ENCODE measurements at places on chromosomes 11 and 22. TPM values are rescaled to one million over a fixed set of nuclear protein-coding genes. Genes with fewer than 3 reads are reported as not detected.
A peak's percentile ranks its signal among the peaks of the same experiment; 100 is the strongest.

DNA sequence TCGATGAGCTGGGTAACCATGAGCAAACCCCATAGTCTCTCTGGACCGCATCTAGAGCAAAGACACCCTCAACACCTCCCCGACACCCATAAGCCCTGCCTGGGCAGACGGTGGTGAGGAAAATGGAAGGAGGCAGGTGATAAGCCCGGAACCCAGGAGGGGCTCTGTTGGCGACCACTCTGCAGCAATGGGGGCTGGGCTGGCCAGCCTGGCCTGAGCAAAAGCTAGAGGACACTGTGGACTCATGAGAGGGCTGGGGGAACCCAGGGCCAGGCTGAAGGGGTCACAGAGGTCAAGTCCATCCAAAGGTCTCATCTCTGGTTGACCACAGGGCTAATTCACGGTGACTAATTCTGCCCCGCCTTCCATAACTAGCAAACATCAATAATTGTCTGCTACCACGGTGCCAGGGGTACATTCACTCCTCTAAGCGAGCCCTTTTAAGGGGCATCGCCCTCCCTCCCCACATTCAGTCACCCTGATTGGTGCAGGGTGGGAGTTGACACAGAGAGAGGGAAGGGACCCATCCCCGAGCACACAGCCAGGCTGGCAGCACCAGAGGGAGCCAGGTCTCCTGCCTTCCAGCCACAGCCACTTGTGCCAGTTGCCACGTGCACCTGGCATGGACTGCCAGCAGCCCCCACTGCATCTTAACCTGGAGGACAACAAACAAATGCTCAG, 4.0 kb downstream of the PYGM start:
- DNase-seq: no peak

DNA sequence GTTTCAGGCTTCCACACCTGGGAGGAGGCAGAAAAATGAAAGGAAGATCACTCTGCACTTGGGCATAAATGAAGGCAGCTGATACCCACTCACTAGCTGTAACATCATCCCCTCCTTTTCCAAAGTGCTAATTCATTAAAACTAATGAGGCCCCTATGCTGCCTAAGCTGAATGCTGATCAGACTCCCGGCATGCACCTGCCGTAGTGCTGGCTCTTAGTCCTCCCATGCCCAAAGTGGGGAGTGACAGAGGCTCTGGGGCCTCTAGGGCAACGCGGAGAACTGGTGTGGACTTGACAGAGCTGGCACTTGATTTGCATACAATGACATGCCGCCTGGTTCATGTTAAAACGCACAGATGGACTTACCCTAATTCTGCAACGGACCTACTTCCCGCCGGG, 96.5 kb upstream of the NCAM1 start:
- DNase-seq: no peak

GRCh38 chr22:19394274-19395050, 37.1 kb downstream of the HIRA start:
- no peak for DNase-seq

GRCh38 chr11:44377121-44377520, 67.2 kb upstream of the ALX4 start:
- DNase-seq: no peak

- no peak for DNase-seq
Measured at GRCh38 chr11:57536947-57537619, at the start of gene SMTNL1. Gene SMTNL1 (plus strand): TSS chr11:57537595. CDS start chr11:57542643, 5,048 bp downstream.

- DNase-seq: no peak
Measured at GRCh38 chr11:61080986-61081590, 21.2 kb upstream of the CD5 start.

The ELMOD1 gene
- 3.7 TPM for polyA plus RNA-seq

The SLC43A3 gene
- 45.1 TPM for polyA plus RNA-seq

The TMEM45B gene
- polyA plus RNA-seq: not detected

The POU2F3 gene
- polyA plus RNA-seq: 0.21 TPM

- DNase-seq: no peak
Measured at GRCh38 chr22:50476868-50477267, 2.0 kb upstream of the SBF1 start.

- no peak for DNase-seq
Measured at GRCh38 chr11:130528298-130529261, 80.1 kb downstream of the ADAMTS15 start.

The RFPL1 gene
- polyA plus RNA-seq: not detected

The FUT4 gene
- polyA plus RNA-seq: 4.1 TPM

DNA sequence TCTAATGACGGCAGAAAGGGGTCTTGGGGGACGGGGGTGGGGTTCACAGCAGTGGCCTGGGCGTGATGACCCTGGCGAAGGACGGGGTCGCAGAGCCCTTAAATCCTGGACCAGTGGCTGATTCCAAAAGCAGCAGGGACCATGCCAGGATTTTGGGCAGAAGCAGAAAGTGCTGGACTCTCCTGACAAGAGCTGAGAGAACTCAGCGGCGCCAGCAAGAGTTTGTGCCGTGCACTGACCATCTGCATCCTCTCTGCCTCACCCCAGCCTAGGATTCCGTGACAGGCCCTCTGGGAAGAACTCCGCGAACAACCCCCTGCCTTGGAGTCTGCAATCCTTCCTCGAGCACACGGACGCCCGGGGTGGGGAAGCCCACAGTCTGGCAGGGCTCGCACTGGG, 644 bp upstream of the NDUFV1 start:
- DNase-seq: no peak

GRCh38 chr11:68956142-68956541, 24.6 kb downstream of the MRGPRD start:
- DNase-seq: no peak

GRCh38 chr22:25202290-25202921, 2.7 kb downstream of the CRYBB3 start:
- peak; percentile 43 for DNase-seq

The BRSK2 gene
- polyA plus RNA-seq: 1.2 TPM

- no peak for DNase-seq
Measured at GRCh38 chr22:25757686-25758085, 15.7 kb downstream of the MYO18B start.

DNA sequence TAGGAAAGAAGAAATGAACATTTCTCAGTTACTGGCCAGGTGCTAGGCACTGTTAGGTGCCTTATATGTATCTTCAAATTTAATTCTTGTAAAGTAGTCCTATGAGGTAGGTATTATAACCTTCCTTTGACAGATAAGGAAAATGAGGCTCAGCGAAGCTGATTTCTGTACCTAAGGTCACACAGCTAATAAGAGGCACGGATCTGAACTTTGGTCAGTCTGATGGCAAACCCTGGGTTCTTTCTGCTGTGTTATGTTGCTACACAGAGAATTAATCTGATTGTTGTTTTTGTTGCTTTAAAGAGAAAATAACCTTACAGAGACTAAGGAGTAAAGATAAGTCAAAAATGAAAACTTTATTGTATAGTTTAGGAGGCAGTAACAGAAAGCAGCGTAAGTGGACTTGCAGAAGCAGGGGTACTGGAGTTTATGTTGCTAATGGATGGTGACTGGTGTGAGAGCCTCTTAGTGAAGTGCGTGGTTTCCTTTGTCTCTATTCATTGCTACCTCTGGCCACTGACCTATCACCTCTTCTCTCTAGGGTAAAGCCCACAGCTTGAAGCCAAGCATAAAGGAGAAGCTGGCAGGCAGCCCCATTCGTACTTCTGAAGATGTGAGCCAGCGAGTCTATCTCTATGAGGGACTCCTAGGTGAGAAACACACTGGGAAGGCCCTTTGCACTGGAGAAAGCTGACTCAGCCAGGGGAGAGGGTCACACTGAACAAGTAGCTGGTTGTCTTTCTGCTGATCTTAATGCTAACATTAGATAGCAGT, 38.3 kb downstream of the MADD start:
- no peak for DNase-seq

The OR51B5 gene
- 0.19 TPM for polyA plus RNA-seq

GRCh38 chr22:27239520-27239919, 562.0 kb downstream of the MN1 start:
- no peak for DNase-seq

DNA sequence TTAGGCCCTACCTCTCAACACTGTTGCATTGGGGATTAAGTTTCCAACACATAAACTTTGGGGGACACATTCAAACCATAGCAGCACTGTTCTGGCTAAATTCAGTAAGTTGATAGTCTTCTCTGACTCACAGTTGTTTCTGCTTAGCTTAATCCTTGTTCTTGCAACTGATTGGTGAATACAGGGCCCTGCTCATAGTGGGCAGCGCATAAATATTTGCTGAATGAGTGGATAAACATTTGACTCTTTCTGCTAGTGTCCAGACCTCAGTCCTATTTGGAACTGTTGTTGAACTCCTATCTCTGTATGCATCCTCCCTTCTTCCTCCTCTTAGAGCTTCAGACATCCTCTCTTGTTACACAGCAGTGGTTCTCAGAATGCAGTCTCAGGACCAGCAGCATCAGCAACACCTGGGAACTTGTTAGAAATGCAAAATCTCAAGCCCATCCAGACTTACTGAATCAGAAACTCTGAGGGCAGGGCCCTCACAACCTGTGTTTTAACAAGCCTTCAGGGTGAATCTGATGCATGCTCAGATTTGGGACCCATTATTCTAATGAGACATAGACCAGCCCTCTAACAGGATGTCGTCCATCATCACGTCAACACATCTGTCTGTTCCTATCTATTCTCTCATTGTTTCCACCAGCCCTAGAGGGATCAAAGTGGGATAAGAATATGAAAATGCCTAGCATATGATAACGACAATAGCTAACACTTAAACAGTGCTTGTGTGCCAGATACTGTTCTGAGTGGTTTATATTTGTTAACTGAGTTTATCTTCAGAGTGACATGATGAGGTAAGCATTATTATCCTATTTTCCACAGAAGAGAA, 22.3 kb downstream of the SPON1 start:
- no peak for DNase-seq

The SLC22A9 gene
- not detected for polyA plus RNA-seq

The INPP5J gene
- polyA plus RNA-seq: 0.57 TPM

The UBQLN3 gene
- polyA plus RNA-seq: not detected

DNA sequence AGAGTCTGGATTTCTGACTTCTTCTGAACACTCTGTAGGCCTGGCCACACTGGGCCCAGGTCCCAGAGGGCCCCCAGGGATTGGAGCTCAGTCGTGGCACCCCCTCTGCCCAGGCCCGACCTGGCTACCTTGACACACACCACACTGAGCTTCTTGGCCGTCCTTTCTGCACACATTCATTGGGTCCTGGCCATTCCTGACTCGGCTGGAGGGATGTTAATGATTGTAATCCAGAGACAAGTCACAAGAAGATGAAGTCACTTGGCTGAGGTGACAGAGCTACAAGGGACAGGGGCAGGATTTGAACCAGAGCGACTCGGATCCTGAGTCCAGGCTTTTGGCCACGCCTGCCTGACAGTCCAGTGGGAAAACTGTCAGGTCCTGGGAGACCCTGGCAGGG, 23.9 kb upstream of the PDGFB start:
- no peak for DNase-seq

DNA sequence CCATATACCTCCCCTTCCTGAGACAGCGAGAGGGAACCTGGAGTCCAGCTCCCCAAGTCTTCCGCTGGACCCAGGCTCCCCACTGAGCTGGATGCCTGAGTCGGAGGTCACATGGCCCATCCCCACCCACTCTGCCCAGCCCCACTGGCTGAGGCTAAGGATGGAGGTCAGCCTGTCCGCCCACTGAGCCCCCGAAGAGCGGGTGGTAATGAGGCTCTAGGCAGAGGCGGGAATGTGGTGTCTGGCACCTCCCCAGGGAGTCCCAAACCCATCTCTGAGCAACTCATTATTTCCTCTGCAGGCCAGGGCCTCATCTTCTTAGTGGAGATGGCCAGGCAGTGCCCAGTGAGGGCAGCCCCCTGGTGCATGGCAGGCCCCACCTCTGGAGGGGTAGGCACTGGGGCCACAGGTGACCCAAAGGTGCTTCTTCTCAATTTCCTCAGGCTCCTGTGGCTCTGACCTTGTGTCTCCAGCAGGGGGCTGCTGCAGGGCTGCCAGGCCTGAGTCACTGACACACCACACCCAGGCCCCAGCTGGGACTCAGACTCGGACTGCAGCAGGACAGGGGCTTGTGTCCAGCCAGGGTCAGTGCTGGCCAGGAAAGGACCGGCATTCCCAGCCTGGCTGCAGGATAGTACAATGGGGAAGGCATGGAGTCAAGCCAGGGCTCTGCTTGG, 10.2 kb upstream of the PDE2A start:
- no peak for DNase-seq

GRCh38 chr11:35463331-35463751, 44.0 kb upstream of the SLC1A2 start:
- no peak for DNase-seq

GRCh38 chr11:46597609-46598219, 3.9 kb upstream of the AMBRA1 start:
- no peak for DNase-seq

DNA sequence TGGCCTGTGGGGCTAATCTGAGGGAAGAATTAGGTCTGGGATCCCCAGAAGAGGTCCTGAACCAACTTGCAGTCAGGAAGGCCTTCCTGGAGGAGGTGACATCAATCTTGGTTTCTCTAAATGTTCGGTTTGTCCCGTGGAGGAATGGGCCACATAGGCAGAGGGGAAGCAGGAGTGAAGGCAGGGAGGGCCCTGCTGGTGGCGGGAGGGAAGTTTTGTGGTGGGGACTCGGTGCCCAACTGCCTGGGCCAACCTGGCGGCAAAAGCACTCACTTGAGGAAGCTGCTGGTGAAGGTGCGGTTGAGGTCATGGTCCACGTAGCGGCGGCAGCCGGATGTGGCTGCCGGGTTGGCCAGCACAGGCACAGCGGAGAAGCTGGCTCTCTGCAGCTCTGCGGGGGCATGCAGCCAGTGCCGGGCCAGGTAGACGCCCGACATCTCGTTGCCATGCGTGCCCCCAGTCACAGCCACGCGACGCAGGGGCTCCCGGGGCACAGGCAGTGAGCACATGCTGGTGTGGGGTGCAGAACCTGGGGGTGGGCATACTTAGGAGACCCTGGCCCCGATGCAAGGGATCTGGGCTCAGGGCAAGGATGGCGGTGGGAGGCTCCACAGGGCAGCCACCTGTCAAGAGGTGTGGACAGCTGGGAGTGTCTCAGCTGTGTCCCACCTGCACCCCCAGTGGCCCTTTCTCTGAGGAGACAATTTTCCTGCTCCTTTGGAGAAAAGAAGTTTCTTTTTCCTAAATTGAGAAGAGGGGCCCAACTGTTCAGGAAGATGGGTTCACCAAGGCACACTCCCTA, 3.8 kb downstream of the ACY3 start:
- no peak for DNase-seq

DNA sequence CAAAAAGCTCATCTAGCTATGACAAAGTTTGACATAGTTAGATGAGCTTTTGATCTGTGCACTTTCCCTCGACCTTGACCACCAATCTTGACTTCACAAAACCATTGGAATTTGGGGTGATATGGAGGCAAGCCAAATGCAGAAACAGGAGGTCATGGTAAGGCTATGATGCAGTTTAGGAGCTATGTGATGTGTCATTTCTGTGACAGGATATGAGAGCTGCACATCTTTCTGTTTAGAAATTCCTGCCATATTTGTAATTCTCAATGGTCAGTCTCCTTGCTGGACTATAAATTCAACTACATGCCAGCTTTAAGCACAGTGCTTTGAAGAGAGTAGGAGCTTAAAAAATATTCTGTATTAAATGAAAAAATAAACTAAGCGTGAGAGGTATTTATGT, 12.9 kb downstream of the OR51B6 start:
- no peak for DNase-seq

Data from muscle of arm (tissue), 14 donors.